Esophagus squamous epithelium (tissue), 5 donors: ENCODE measurements at places on chromosomes 11 and 22.

DNA sequence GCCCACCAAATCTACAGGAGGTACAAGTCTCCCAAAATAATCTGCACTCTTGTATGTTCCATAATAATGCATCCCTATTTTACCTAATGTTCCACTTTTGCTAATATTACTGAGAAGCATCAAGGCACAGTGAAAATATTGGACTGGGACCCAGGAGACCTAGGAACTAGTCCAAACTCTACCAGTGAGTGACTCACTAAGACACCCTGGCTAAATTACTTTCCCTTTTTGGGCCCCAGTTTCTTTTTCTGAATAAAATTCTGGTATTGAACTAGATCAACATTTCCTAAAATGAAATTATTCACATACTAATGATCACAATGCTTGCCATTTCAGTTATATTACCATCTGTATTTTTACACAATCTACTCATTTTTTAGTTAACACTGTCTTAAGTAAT is 19.6 kb downstream of the THAP12 start:
- no peak for DNase-seq
- no peaks in the 10 kb centered on the region for H3K27me3 ChIP-seq
- H3K27ac ChIP-seq, result no peak overlapping the region
- H3K36me3 ChIP-seq, result peaks cover 5% of the 10 kb centered on the region
- no peaks in the 10 kb centered on the region for H3K4me1 ChIP-seq

DNA sequence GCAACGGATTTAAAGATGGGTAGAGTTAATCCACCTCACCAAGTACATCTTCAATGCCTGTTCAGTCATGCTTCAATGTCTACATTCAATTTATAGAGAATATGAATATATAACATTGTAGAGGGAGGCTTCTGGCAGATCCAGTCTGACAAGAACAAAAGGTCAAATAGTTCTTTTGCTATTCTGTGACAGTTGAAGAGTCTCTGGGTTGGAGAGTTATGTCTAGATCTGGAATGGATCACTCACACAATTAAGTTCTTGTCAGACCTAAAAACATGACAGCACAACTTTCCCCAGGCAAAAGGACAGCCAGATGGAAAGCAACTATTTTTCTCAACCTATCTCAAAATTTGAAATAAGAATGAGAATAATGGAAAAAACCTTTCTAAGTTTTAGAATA is 15.3 kb upstream of the GAB2 start:
- no peak overlapping the region for H3K27ac ChIP-seq
- H3K36me3 ChIP-seq, result no peaks in the 10 kb centered on the region
- H3K4me3 ChIP-seq, result no peak overlapping the region
- H3K4me1 ChIP-seq, result no peaks in the 10 kb centered on the region
- DNase-seq, result no peak

GRCh38 chr11:93717501-93717900 is 23.8 kb downstream of the TAF1D start:
- H3K36me3 ChIP-seq, result peaks cover 82% of the 10 kb centered on the region
- no peaks in the 10 kb centered on the region for H3K4me1 ChIP-seq
- H3K27ac ChIP-seq, result no peak overlapping the region
- no peak for DNase-seq
- H3K4me3 ChIP-seq, result no peak overlapping the region

DNA sequence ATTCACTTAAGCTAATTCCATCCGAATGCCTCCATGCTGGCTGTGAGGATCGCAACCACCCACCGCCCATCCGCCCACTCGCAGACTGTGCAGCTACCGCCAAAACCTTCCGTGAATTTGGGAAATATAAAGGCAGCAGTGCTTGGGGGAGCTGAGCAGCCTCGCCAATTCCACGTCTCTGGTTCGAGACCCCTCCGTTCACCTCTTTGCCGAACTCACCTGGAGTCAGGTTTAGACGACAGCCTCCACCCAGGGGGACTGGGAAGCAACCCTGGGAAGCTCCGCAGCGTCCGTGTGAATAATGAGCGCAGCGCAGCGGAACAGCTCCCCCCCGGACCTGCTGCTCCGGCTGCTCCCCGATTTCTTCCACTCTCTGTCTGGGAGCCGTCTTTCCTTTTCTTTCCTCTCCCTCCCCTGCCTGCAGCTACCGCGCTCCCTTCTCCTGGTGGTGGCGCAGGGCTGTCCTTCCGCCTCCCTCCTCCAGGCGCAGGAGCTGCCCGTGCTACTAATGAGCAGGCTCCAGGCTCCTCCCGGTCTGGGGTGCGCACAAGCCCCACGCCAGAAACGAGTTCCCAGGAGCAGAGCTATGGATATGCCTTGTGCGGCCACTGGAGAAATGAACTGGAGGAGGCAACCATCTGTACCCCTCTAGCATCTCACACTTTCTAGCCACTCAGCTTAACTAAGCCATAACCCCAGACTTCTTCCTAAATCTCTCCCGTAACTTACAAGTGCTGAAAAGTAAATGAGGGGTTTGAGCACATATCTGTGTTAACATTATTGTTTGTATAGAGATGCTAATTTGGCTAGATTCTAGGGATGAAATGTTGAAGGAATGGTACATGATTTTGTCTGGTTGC is 107.3 kb downstream of the XKR3 start:
- no peak overlapping the region for H3K4me3 ChIP-seq
- H3K4me1 ChIP-seq, result no peaks in the 10 kb centered on the region
- DNase-seq, result no peak
- no peaks in the 10 kb centered on the region for H3K36me3 ChIP-seq

DNA sequence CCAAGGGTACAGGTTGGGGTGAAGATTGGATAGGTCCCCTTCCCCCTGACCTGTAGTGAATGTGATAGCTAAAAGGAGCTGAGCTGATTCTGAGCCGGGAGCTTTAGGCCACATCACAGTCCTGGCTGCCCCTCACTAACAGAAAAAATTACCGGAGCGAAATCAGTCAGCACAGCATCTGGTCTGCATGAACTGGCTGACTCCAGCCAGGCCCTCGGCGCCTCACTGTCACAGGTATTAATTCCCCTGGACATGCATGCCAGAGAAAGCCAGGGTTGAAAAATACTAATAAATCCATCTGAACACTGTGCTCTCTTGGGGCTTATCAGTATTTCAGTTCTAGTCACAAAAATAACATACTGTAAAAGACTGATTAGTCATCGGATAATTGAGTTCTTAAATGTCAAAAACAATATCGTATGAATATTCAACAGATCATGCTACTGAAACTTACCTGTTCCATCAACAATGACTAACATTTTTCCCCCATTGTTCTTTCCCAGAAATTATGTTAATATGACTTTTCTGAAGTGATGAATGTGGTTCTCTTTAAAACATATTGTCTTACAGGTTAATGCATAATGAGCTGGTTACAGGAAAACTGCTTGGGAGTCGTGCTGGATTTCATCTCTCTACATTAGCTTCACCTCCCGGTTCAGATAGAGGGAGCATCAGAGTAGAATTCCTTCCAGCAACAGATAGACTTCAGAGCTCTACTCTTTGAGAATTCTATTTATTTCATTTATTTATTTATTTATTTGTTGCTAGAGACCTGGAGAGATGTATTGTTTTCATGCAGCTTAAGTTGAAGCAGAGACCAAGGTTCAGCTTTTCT is 387.7 kb downstream of the NXPE2 start:
- no peaks in the 10 kb centered on the region for H3K27me3 ChIP-seq
- DNase-seq, result no peak
- no peak overlapping the region for H3K4me3 ChIP-seq
- H3K27ac ChIP-seq, result no peak overlapping the region
- H3K4me1 ChIP-seq, result no peaks in the 10 kb centered on the region

- H3K4me3 ChIP-seq, result no peak overlapping the region
- H3K27ac ChIP-seq, result no peak overlapping the region
- H3K36me3 ChIP-seq, result no peaks in the 10 kb centered on the region
Measured at GRCh38 chr11:119982517-119983239, 155.2 kb downstream of the TRIM29 start.
